Left ventricle myocardium superior (tissue), 1 donor: ENCODE measurements at places on chromosomes 11 and 22. TPM values are rescaled to one million over a fixed set of nuclear protein-coding genes. Genes with fewer than 3 reads are reported as not detected.

SGSM1 gene
- total RNA-seq, result 11.6 TPM

BCO2 gene
- total RNA-seq, result 137 TPM

MMP8 gene
- total RNA-seq, result not detected

ARHGAP8 gene
- total RNA-seq, result not detected

GSTT2 gene
- total RNA-seq, result 0.42 TPM

GGT1 gene
- 1.2 TPM for total RNA-seq

APOC3 gene
- total RNA-seq, result not detected

SHANK3 gene
- 22.9 TPM for total RNA-seq

PRR33 gene
- total RNA-seq, result 4.4 TPM
